HuH-7.5 (cell line): ENCODE measurements at places on chromosomes 7 and 10.

GRCh38 chr10:131895116-131895515 is 5.7 kb upstream of the PPP2R2D start:
- DNase-seq = no peak

DNA sequence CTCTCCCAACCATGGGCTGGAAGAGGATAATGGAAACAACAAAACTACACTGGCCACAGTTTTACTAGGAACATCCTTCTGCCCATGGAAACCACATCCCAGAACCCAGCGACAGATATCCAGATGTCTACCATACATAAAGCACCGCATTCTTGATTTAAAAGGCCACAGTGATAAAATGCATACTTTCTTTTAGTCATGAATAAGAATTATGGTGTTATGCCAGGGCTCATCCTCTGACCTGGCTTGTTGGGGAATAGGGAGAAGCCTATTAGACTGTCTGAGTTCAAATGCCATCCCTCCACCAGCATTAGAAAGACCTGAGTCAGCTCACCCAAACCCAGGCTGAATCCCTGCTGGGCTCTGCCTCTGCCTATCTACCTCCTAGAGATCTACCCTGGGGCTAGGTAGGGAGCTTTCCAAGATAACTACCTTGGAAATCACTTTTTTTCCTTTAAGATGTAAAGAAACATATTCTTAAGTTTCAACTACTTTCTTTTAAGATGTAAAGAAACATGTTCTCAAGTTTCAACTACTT is 5.2 kb downstream of the ABCA13 start:
- DNase-seq = no peak

- DNase-seq = no peak
Measured at GRCh38 chr10:25704622-25705021, 229.4 kb upstream of the MYO3A start.

DNA sequence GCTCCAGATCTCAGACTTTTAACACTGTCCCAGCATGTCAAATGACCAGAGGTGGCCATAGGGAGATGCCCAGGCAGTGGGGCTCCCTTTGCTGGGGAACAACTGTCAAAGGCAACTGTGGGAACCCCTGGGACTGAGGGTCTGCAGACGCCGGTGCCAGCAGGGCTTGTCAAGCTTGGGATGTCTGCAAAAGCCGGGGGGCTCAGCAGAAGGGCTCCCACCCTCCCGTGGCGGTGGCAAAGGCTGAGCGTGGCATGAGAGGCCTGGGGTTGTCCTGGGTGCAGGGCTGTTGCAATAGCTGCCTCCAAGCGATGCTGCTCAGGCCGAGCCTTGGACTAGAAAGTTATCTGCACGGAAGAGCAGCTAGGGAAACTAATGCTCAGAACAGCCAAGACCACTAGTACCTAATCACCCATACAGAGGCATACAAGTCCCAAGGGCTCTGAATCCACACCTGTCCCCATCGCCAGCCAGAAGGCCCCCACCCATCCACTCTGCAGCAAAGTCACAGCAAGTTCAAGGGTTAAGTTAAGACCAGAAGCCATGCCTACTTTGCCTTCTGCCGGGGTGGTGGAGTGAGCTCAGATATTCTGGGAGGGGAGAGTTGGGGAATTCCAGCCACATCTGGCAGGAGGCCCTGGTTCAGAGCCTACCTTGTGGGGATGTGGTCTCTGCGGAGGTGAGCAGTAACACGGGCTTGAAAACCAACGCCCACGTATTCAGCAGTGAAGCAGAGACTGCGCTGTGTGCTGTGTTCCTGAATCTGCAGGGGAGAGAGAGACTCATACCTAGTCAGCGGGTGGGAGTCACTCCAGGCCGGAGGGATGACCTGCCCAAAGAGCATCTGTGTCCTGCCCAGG is 4.6 kb downstream of the SH2B2 start:
- no peak for DNase-seq

- no peak for DNase-seq
Measured at GRCh38 chr7:157568770-157569584, 232.2 kb downstream of the DNAJB6 start.

GRCh38 chr7:115292381-115292780 is 370.5 kb downstream of the MDFIC start:
- no peak for DNase-seq

DNA sequence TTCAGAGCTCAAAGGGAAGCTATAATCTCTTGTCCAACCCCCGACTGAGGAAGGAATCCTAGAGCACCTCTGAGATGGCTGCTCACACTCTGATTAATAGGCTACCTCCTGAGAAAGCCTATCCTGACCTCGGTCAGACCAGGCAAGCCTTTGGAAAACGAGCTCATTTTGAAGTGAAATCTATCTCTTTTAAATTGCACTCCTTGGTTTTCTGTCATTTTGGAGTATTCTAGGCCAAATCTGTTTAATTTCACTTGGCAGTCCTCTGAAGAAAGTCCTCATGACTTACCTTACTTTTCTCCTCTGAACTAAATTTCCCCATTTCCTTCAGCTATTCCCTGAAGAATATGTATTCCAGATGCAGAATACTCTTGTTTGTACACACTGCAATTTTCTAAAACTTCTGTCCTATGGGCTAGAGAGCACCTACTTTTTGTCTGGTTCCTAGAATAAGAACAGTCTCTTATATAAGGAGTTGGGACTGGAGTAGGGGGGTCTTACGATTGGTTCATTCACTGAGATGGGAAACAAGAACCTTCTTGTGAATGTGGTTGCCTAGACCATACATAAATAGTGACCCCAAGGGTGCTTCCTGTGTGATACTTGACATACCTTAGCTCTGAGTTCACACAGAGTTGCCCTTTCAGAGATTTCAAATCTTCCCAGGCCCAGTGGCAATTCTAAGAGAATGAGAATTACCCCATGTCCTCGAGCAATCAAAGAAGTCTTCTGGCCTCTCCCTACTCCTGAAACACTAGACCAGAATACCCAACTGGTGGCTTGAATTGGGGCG is 31.9 kb upstream of the HPS1 start:
- DNase-seq = no peak

GRCh38 chr7:95479992-95480624 is 5.6 kb upstream of the ASB4 start:
- DNase-seq = no peak

DNA sequence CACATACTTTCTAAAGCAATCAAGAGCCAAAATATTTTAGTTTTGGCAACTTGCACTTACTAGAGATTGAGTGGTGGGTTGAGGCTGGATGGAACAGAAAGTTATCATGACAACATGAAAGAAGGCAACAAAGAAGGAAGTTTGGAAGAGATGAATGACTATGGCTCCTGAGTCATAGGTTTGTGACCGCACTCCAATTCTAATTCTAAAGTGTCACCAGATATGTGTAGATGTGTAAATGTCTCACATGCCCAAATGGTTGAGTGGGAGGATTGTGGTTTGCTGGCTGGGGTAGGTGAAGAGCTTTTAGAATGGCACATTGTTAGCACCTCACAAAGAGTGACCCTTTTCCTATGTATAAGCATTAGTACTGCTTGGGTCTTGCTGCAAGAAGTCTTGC is 20.2 kb downstream of the TAS2R16 start:
- no peak for DNase-seq

DNA sequence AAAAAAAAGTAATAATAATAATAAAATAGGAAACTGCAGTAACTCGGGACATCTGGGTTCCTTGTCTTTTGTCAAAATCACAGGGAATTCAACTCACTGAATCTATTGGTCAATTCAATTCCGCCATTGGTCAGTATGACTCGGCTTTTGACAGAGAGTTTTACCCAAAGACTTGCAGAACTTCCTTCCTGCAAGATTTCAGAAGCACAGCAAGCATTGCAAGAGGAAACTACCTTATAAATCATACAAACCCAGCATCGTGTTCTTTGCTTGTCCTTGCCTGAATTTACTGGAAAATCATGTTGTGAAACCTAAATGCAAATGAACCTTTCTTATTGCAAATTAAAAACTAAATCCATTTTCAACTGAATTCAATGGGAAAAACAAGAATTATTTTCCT is 15.5 kb downstream of the KLF6 start:
- no peak for DNase-seq
